ENCODE measurements at places on chromosomes 6 and 20.

GRCh38 chr6:157227202-157228166 is 95.8 kb downstream of the TMEM242 start:
- no peak for DNase-seq

DNA sequence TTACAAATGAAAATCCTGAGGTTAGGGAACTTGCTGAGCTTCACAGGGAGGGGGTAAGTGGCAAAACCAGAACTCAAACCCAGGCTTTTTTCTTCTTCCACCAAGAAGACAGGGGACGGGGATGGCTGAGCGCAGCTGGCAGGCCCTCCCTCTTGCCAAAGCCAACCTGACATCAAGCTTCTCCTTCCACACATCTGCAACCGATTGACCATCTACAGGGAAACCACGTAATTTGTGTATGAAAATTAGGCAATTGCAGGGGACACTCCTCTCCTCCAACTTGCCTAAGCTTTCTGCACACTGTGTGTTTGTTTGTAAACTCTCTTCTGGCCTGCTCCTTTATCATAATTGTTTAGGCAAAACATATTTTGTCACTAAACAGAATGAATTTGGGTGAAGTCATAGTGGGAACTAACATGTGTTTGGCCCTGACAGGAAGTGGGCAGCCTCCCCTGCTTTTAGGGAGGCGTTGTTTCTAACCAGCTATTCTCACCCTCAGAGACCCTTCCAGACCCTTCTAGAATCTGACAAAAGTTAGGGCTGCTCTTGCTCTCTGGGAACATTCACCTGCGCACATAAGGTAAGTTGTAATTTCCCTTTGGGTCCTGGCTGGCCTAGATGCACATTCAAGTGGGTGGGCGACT is 18.9 kb downstream of the ZNF831 start:
- DNase-seq: no peak

DNA sequence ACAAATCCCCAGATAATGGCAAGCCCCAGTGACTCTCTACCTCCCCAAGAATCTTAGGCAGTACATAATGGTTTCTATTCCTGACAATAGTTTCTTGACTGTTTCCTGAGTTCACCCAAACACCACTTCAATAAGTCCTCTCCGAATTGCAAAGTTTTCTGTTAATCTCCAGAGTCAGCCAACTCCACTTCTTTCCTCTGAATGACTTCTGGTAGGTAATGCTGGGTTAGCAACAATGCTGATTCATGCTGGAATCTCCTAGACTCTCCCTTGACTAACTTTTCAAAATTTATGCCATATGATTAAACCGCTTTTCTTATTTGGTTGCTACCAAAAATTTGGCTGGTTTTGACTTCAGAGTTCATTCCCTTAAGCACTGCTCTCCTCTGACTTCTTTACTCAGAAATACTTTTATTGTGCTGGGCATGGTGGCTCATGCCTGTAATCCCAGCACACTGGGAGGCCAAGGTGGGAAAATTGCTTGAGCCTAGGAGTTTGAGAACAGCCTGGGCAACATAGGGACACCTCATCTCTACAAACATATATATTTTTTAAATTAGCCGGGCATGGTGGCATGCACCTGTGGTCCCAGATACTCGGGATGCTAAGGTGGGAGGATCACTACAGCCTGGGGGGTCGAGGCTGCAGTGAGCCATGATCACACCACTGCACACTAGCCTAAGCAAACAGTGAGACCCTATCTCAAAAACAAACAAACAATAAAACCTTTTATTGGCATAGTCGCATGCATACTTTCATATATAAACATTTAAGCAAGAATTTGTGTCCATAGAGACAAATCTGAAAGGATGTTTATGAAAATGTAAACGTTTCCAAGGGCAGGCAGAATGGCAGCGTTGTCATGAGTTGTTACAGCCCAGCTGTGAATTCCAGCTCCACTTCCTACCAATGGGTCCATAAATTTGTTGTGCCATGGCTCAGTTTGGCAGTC is 249.3 kb upstream of the PLN start:
- no peak for DNase-seq

- no peak for DNase-seq
Measured at GRCh38 chr20:49880177-49880576, 35.2 kb downstream of the SPATA2 start.

DNA sequence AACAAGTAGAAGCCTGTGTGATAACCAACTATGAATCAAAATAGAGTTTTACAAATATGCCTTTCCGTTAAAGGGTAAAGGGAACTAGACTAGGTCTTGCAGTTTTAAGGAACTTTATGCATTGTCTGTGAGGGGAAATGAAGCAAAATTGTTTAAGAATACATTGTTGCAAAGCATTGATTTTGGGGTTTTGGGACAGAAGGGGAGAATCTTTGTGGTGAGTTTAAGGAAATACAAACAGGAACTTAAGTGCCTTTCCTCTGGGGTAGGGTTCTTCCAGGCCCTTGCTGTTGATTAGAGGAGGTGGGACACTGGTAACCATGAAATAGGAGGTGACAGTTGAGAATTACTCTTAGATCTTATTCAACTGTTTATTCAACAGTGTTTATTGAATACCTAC is 4.7 kb downstream of the MAPK14 start:
- DNase-seq: no peak

GRCh38 chr6:161259302-161259701 is 14.6 kb downstream of the AGPAT4 start:
- no peak for DNase-seq

- no peak for DNase-seq
Measured at GRCh38 chr20:17761604-17762003, 61.8 kb downstream of the BANF2 start.
